Kidney epithelial cell (primary cell): ENCODE measurements at places on chromosomes 4 and X. TPM values are rescaled to one million over a fixed set of nuclear protein-coding genes. Genes with fewer than 3 reads are reported as not detected.

GRCh38 chrX:47560179-47560933, 649 bp upstream of the ARAF start:
- no peak for DNase-seq

Gene ZNF157
- 0.07 and 0.63 TPM in 2 replicates for total RNA-seq

Gene TLR10
- total RNA-seq: not detected in 2 replicates

- DNase-seq: no peak
These were observed 330.2 kb upstream of the F9 start for GRCh38 chrX:139200346-139200745.

Gene MAGEA1
- not detected in 2 replicates for total RNA-seq
